ENCODE measurements at places on chromosomes 7 and 10.

DNA sequence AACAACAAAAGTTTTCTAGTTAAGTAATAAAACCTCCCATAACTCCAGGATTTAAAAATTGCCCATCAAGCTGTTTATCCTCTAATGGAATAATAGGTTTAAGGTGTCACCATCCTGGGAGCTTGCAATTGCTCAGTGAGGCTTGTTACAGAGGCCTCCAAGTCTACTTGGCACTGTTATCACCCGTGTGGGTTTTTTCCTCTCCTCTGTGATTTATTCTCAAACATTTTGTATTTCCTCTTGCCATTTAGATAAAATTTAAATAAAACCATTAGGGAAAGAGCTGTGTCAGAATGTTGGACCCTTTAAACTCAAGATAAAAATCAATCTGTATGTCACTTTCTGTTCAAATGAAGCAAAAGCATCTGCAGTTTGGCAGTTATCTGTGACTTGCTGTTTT, 202.6 kb downstream of the GALNT17 start:
- no peak for DNase-seq

DNA sequence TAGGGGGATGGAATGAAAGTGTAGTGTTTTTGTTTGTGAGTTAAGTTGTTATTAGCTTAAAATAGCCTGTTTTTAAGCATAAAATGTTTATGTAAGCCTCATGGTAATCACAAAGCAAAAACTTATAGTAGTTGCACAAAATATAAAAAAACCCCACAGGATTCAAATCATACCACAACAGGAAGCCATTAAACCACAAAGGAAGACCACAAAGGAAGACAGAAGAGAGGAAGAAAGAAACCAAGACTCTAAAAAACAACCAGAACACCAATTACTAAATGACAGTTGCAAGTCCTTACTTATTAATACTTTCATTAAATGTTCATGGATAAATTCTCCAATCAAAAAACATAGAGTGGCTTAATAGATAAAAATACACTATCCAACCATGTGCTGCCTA, 63.6 kb downstream of the ANKRD7 start:
- no peak for DNase-seq

DNA sequence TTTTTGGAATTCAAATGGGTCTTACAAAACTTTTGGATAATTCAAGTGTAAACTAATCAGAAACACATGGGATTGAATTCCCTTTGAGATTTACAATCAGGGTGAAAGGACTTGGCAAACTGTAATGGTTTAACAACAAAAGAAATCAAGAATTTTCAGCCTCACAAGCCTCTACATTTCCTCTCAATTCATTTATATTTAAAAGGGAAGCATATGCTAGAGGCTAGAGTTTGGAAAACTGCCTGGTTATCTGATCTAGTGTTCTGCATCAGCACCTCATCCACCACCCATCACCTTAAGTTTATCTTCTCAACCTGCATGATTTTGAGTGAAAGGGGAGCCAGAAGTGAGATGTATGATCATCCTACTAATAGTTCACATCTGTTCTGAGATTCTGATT, 120.7 kb downstream of the TES start:
- DNase-seq = no peak

DNA sequence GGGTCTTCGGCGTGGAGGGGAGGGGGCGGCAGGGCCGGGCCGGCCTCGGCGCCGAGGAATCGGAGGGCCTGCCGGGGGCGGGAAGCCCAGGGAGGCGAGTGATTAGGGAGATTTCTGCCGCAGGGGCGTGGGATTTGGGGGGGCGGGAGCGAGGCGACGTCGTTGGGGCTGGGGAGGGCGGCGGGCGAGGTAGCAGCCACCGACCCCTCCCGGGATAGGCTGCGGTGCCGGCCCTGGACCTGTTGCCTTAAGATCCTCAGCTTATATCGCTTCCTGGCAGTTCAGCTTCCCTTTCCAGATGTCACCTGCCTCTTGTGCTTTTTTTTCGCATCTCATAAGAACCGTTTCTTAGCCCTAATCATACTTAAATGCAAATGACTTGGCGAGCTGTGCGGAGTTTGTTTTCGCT, 655 bp downstream of the LMTK2 start:
- DNase-seq = peak; percentile 8

DNA sequence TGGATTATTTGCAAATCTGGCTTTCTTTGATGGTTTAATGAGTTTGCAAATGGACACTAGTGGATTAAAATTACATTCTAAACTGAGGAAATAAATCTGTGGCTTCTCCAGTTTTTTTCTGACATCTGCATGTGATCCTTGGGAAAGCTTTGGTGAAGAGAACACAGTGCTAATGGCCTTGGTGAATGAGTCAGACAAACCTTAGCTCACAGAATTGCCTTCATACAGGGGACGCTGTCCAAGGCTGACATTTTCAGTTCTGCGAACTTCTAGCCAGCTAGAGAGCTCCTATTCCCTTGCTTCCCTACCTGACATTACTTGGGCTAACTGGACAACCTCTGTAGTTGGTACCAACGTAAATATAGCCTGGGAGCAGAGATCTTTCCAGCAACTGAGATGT, 21.2 kb downstream of the BMPER start:
- no peak for DNase-seq

DNA sequence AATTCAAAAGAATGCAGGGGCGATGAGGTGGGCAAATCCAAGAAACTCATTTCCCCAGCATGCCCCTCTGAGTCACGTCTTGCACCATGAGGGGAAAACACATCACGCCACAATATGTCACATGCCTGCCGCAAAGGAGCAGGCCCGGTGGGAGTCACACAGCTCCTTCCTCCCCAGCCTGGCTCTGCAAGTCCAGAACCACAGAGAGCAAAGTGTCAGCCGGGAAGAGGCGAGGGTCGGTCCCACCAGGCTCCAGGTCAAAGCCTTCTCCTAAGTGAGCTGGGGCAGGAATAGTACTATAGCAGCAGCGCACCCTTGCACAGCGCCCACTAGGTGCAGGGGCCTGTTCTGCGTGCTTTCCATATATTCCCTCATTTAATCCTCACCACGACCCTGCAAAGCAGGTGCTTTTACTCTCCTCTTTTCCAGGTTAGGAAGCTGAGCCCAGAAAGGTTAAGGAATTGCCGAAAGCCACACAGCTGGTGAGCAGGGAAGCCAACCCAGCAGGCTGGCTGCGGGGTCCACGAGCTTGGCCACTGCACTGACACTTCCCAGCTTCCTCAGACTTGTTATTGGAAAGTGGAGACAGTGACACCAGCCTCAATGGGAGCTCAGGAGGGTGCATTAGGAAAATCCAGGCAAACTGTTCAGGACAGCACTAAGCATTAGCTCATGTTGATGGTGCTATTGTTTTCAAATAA, 94.0 kb upstream of the ZMIZ1 start:
- peak; percentile 76 for DNase-seq

DNA sequence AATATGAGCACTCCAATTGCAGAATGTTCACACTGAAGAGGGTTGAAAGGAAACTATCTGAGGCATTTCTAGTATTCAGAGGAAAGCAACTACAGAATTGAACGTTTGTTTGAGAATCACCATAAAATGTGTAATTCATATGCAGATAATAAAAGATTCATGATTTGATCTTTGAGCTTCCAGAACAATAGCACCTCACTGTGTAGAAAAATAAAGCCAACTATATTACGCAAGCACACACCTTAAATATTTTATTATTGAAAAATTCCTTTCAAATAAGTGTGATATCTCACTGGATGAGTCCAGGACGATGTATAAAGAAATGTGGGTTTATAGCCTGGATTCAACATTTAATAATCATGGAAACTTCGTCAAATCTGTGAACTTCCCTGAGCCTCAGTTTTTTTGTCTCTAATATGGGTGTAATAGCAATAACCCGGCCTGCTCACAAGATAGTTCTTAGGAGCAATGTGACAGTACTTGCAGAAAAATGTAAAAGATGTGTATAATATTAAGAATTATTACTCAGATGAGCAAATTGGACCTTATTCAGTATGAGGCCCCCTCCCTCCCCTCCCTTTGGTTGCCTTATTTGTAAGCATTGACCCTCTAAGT, 11.5 kb upstream of the CAV2 start:
- DNase-seq = no peak

DNA sequence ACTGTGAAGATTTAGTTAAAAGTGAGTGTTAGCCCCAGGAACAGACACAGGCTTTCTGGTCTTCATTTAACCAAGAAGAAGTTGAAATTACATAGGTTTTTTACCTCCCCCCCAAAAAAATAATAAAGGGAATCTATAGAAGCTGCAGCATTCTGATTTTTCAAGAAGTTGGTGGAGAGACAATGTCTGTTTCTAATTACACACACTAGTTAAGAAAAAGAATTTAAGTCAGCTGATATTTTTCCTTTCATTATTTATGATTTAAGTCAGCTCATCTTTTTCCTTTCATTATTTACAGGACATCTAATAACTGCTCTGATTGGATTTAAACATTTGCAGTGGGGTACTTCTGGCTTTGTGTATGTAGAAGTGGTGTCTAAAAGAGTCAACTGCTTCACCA, 201.4 kb upstream of the NRP1 start:
- no peak for DNase-seq

GRCh38 chr10:122548407-122549085, 12.0 kb upstream of the DMBT1 start:
- no peak for DNase-seq

- no peak for DNase-seq
These were observed 35.9 kb downstream of the DENND2A start for GRCh38 chr7:140604760-140605159.

DNA sequence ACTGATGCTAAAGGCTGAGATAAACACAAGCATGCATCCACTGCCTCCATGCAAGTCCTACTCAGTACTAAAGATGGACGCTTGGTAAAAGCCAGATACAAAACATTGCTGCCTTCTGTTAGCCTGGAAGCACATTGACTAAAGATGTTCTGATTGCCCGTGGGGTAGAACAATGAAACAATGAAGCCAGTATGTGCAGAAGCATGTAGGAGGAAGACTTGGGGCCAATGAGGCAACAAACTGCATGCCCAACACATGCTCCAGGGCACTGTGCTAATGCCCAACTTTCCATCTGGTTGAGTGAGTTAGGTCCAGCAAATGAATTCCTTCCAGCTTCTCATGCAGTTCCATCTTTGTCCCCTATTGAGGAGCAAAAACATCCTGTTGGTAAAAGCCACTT, 1245.5 kb downstream of the GATA3 start:
- no peak for DNase-seq

GRCh38 chr10:31803606-31804351, 124.9 kb downstream of the ARHGAP12 start:
- DNase-seq = no peak

GRCh38 chr7:28778786-28779185, 179.3 kb downstream of the TRIL start:
- DNase-seq = no peak

DNA sequence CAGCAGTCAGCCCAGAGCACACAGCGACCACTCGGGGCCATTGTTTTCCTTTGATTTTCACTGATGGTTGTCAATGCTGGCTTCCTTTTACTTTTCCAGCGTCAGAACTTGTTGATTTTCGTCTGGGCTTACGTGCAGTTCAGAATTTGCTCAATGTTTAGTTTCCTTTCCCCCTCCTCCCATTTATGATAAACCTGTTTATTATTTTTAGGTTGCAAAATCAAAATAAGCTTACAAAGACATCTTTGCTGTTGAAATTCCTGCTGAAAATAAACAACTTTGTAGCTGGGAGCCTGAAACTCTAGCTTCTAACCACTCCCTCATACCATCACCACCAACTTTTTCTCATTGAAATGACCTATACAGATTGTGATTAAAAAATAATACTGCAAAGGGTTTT, 83.1 kb upstream of the LYZL1 start:
- no peak for DNase-seq

DNA sequence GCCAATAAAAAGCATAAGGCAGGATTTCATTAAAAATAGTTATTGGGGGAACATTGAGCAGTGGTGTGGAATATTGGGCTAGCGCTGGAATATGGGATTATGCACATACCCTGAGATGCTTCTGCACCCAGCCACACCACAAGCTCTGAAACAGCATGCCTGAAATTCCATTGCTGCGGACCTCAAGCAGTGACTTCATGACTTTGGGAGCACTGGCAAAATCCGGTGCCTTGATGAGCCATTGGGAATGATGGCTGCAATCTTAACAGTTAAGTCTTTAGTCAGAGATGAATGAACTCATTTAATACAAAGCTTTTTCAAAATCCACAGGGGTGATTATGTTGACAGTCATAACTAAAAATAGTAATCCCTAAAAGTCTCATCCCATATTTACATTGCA, 274.7 kb upstream of the MTPN start:
- DNase-seq = no peak

GRCh38 chr7:127066974-127067373, 185.8 kb downstream of the GRM8 start:
- DNase-seq = no peak

- no peak for DNase-seq
These were observed 79.0 kb downstream of the TRIL start for GRCh38 chr7:28879105-28879504.

DNA sequence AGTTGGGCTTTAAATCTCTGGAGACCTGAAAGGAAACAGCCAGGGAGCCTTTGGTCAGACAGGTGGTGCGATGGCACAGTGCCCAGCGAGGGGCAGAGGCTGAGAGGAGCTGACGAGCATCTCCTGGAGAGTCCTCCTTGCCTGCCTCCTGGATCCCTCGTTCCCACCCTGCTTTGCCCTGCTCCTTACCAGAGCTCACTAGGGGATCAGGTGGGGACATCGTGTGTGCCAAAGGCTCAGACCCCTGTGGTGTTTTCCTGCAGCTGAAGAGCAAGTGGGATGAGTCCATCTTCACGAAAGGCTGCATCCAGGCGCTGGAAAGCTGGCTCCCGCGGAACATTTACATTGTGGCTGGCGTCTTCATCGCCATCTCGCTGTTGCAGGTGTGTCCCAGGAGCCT, 21.8 kb upstream of the SH2D4B start:
- DNase-seq = no peak

- no peak for DNase-seq
These were observed 72.3 kb upstream of the PHYHIPL start for GRCh38 chr10:59104186-59104585.

GRCh38 chr10:821322-821721, 110.2 kb downstream of the LARP4B start:
- no peak for DNase-seq

DNA sequence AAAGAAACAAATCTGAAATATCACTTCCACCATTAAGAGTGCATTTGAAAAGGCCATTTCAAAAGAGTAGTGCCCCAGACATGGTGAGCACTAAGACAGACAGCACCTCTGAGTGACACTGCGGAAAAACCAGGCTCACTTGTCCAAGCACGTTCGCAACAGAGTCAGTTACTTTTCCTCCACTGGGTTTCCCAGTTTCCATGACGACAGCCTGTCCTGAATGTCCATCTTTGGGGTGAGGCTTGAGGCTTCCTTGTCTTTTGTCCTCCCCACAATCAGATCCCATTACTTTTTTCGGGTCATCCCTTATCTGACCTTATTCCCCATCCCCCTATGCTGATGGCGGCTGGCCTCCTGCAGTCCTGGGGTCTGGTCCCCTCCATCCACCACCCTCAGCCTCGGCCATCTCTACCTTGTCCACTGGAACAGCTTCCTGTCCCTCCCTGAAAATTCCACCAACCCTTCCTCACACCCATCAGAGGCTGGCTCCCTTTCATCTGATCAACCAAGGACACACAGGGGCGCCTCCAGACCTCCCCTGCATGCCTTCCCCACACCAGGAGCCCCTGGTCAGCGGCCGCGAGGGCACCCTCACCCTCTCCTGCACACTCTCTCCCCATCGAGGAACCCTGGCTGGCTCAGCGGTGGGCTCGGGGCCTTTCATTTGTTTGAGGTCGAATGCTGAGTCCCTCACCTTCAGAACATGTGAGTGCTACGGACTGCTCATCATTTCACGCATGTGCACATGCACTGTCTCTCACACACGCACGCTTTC, 363.6 kb downstream of the DNAJB6 start:
- DNase-seq = no peak

Data from activated naive CD8-positive, alpha-beta T cell treated with anti-CD3 and anti-CD28 coated beads, Interleukin-2, amount 50 U/mL, for 24 hours (primary cell).